ENCODE measurements at places on chromosomes 7 and 10.

GRCh38 chr10:29734962-29735627, 100.3 kb upstream of the SVIL start:
- DNase-seq, result peak; percentile 72

DNA sequence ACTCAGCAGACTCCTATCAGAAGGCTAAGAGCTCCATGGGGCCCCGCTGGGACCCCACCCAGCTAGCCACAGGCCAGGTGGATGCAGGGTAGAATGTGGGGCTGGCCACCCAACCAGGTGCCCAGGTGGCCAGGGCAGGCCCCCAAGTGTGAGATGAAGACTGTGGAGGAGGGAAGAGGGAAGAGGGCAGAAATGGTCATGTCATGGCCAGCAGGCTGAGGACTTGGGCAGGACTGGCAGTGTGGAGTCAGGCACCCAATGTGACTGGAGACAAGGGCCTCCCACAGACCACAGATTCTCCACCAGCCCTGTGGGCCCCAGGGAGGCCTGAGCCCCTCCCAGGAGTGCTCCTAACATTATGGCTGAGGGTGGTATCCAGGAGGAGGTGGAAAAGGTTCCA, 141.6 kb downstream of the TNS3 start:
- no peak for DNase-seq

DNA sequence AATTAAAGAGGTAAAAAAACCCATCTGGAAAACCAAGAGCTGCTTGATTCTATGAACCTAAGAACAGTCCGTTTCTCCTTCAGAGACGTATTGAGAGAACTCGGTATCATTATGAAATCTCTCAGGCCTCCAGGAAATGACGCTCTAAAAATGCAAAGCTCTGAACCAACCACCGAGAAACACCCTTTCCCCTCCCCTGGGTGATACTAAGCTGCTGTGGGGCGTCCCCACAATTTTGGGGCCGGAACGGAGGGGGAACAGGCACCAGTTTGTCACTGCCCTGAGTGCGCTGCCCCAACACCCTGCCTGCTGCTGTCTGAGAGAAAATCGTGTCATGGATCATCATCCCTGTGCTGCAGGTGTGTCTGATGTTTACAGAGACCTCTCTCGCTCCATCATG, 509.5 kb downstream of the DNAJB6 start:
- no peak for DNase-seq

GRCh38 chr10:69096045-69096444, 8.1 kb downstream of the SRGN start:
- DNase-seq, result no peak

GRCh38 chr7:139095194-139095659, 14.3 kb downstream of the ZC3HAV1 start:
- peak; percentile 80 for DNase-seq

DNA sequence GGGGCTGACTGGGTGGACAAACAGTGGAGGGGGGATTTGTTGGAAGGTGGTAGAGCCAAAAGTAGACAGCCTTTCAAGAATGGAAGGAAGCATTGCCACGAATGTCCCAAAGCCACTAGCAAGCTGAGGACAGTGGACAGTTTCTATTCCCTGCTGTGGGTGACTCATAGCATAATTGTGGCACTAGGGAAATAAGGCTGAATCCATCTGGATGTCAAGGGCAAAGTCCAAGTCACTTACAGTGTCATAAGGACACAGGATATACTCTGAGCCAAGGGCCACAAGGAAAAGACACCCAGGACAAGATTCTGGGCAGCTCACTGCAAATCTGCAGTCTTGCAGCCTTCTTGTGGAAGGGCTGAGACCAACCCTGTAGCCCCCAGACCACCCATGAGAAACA, 79.7 kb downstream of the FRMPD2 start:
- DNase-seq, result no peak

DNA sequence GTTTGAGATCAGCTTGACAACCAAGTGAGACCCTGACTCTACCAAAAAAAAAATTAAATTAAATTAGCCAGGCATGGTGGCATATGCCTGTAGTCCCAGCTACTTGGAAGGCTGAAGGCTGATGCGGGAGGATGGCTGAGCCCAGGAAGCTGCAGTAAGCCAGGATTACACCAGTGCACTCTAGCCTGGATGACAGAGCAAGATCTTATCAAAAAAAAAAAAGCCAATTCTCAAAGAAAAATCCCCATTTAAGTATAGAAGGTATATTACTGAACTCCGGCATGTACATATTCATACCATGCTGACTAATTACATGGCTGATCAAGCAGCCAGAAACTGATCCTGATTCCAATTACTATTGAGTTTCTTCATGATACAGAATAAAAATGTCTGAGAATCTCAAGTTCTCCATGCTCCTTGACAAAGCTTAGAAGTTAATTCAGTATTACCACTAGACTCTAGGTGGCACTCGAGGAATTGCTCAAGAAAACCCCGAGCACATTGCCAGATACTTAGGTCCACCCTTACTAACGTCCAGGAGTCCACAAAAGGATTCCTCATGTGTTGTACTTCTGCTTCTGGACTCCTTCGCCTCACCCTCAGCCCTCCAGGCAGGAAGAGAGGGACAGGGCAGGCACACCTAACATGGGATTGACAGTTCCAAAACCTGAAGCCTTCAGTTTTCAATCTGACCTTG, 148.9 kb downstream of the PARD3 start:
- peak; percentile 9 for DNase-seq

DNA sequence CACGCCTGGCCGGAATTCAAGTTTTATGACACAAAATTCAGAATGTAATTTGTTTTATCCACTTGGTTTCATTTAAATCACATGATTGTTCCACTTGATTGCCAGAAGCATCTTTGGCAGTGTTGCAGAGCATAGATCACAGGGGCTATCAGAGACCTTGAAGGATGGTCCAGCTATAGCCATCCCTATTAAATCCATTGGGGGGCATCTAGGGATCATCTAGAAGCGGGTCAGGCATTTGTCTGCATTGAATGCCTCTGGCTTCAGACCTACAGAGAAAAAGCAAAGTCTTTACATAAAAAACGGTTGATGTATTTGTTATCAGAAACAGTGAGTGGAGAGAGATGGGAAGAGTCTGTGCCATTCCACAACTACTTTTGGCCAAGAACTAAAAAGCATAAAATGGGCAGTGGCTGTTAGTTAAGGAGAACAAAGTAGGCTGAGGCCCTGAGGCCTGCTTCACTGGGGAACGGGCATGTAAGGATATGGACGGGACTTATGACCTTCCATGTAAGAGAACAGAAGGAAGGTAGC, 146.3 kb downstream of the NXPH1 start:
- no peak for DNase-seq

Measured in activated CD4-positive, alpha-beta T cell treated with anti-CD3 and anti-CD28 coated beads for 36 hours (primary cell).